Colonic mucosa (tissue), 4 donors: ENCODE measurements at places on chromosomes 7 and 10.

DNA sequence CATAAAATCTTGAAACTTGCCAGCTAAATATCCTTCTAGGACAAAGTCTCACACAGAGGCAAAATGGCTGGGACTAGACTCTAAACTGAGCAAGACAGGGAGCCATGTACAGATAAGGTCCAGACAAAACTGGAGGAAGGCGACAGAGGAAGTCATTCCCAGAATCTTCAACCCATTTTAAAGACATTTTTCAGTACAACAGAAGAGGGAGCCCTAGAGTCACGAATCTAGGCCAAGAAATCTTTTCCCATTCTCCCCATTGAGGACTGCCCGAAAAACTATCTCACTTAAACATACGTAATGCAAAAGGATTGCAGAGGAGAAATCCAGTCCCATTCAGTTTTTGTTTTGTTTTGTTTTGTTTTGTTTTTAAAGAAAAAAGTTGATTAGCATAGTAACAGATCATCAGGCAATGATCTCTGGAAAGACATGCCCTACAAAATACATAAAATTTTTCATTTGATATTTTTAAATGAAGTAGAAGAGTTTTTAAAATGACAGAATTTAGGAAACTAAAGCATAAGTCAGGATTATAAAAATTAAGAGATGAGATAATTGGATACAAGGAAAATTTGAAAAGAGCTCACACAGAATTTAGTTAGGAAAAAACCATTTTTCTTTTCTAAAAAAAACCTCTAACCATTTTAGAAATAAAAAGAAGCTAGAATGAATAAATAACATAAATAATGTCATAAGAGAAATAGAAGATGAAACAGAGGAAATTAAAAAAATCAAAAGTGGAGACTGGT, 16.9 kb upstream of the PRF1 start:
- no peak for DNase-seq

GRCh38 chr10:43437141-43437870, 395 bp downstream of the ZNF487 start:
- DNase-seq: no peak

DNA sequence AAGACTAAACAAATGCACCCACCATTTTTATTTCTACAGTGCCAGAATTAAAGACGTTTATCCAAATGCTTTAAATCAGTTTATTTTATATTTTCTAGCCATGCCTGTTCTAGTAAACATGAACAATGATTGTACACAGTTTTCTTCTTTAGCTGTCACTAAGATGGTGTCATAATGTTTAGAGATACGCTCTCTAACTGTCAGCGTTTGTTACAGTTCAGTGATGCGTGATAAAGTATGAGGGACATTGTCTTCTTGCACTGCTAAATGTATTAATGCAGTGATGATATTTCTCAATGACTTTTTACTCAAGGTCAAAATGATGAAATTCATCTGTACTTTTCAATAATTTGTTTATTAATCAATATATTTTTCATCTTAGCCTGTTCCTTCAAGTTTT, 513.6 kb downstream of the ATRNL1 start:
- DNase-seq: no peak

DNA sequence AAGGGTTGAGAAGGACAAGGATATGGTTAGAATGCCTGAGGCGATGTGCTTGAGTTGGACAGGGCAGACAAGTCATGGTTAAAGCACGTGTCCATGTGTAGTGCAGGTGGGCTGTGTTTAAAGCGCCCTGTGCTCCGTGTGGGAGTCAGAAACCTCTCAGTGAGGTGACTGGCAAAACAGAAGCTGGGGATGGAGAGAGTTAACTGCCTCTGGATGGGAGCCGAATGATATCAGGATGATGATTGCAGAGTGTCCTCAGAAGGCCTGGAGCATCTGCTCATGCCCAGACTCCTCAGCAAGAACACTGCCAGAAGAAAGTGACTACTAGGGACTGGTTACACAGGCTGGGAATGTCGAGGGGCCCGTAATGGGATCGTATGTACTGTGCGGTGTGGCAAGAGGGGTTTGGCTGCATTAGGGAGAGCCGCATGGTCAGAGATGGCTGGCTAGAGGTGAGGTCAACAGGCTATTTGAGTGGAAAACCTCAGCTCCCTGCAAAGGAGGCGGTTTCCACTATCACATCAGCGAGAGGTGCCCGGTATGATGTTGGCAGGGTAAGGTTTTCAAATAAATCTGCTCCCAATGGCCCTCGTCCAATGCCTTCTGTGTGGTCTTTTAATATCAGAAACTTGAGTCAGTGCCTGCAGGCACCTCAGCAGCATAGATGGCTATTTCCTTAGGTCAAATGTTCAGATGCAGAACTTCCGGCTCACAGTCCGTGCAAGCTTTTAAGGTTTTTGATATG, 26.1 kb upstream of the MRC1 start:
- no peak for DNase-seq

GRCh38 chr7:74306730-74307469, 17.7 kb downstream of the CLIP2 start:
- peak; percentile 38 for DNase-seq

GRCh38 chr7:18866359-18867036, 250.9 kb downstream of the TWIST1 start:
- peak; percentile 34 for DNase-seq

- DNase-seq: no peak
Measured at GRCh38 chr10:103803941-103804340, 51.4 kb downstream of the SH3PXD2A start.

GRCh38 chr10:22476601-22477321, 131.5 kb downstream of the SPAG6 start:
- no peak for DNase-seq

DNA sequence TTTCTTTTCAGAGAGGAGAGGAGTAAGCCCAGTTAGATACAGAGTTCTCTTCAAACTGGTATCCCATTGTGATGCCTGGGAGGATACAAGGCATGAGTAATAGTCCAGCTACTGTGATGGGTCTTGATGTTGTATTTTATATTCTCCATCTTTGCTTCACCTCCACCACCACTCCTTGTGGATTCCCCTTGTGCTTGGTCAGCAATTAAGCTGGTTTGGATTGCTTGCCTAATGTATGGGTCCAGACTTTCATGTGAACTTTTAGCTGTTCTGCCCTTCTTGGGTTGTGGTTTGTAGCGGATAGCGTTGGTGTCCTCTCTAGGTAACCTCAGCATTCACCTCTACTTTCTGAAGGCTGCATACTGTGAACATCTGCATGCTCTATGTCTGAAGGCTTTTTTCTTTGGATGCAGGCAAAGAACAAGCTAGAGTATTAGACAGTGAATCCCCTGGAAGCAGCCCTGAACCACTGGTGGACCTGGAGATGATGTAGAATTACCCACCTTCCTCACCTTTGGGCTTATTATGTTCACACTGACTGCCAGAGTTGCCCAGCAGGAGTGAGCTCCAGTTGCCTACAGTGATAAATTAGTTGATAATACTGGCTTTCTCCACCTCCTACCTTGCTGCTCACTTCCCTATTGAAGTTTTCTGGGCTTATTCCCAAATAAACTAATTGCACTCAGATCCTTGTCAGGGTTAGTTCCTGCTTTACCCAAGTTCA, 126.5 kb upstream of the MTPN start:
- no peak for DNase-seq

- DNase-seq: no peak
Measured at GRCh38 chr10:89471110-89471809, 56.9 kb downstream of the IFIT5 start.

GRCh38 chr7:139718859-139719258, 58.9 kb downstream of the HIPK2 start:
- DNase-seq: no peak

- DNase-seq: peak; percentile 73
Measured at GRCh38 chr10:116765648-116766081, 23.3 kb upstream of the HSPA12A start.

- no peak for DNase-seq
Measured at GRCh38 chr10:124903111-124903510, 38.8 kb upstream of the ZRANB1 start.

- no peak for DNase-seq
Measured at GRCh38 chr7:128431221-128431620, 21.4 kb upstream of the IMPDH1 start.

- DNase-seq: peak; percentile 66
Measured at GRCh38 chr10:79068203-79068561, 584 bp upstream of the ZMIZ1 start.

DNA sequence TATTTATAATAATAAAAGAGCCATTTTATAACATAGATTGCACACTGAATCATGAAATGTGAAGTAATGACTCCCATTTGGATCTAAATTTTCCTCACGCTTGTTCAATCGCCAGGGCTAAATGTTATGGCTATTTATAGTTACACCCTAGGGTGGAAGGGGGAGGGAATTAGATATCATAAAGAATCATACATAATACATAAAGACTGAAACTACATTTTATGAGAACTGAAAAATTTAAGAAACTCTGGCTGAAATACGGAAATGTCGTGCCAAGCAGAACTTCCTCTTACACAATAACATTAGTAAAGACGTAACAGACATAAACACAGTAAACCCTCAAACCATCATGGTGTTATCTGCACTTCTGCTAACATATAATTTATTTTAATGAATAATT, 327.5 kb upstream of the PHF14 start:
- no peak for DNase-seq

GRCh38 chr7:155594163-155594732, 47.9 kb upstream of the CNPY1 start:
- no peak for DNase-seq

GRCh38 chr7:77481615-77482014, 55.5 kb upstream of the PTPN12 start:
- peak; percentile 68 for DNase-seq

DNA sequence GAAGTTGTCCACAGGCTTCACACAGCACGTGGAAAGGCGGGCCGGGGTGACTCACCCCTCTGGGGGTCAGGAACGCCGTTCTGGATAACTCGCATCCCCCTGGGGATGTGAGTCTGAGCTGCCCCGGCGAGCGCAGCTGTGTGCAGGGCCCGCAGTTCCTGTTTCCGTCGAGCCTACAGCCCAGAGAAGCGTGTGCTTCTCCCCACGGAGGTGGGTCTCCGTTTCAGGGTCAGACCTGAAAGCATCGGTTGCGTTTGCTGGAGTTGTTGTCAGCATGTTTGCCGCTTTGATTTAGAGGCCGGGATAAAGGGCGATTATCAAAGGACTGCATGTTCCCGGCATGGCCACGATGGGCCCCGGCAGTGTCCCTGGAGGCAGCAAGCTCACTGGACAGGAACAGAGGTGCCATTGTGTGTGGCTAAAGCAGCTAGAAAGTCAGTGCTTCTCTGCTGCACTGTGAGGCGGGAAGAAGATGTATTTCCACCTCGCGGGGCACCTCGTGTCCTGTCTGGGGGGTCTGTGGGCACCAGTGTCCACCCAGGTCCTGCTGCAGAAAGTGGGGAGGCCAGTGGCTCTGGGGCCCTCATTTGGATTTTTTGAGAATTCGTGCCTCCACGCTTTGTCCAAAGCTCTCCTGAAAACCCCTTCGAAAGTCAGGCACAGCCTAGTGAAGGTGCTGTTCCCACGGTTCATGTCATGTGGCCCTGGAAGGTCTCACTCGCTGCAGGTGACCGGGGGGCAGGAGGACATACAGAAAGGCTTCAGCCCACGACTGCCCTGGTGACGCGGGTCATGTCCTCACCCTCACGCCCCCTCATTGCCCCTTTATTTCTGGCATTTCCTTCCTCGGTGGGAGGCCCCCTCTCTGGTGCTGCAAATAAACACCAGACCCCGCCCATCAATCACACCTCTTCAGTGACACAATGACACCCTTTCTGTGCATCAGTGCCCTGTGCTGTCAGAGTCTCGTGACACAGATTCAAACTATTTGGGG, 27.4 kb upstream of the GDI2 start:
- DNase-seq: no peak

GRCh38 chr10:87579563-87579962, 74.9 kb downstream of the MINPP1 start:
- no peak for DNase-seq

DNA sequence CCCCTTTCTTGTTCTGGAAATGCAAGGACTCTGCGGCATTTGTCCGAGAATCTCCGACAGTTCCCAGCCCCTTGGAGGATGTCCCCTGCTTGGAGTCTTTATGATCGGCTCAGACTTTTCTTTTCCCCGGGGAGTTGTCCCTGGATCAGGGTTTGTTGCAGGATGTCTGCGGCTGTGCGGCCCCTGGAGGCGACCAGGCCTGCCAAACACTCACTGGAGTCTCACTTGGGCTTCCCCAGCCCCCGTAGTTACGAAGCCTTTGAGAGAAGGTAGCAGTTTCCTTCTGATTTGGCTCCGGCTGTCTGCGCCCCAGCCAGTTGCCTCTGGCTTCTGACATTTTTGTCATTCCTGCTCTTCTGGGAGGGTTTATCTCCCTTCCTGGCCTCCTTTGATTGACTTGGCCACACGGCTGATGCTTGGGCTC, 16.1 kb downstream of the COL26A1 start:
- DNase-seq: no peak

GRCh38 chr7:151795168-151795811, 81.6 kb downstream of the PRKAG2 start:
- DNase-seq: no peak

DNA sequence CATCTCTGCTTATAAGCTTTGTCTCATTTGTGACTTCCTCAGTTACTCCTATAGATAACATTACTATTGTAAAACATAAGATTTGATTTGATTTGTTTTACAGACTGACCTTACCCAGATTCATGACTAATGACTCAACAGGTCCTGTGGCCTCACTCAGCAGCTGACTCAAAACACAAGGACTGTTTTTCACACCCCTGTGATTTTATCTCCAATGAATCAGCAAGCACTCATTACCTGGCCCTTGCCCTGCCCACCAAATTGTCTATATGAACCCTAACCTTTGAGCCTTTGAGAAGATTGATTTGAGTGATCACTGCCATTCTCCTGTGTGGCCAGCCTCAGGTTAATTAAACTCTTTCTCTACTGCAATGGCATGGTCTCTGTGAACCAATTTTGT, 1064.6 kb upstream of the LRRTM3 start:
- no peak for DNase-seq

DNA sequence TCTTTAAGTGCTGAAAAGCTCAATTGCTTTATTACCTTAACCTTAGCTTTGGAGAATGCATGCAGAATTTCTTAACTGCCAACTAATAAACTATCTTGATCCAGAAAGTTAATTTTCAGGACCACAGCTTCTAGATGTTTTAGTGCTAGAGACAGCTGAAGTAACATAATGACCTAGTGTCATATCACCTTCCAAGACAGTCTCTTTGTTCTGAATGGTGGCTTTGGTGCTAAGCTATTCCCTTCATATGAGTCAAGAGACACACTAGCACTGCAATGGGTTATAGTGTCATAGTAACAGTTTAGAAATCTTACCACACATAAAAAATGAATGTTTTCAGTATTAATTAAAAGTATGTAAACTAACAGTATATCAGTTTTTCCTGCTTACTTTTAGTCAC, 115.4 kb upstream of the LRRN3 start:
- DNase-seq: no peak

GRCh38 chr10:131553581-131553980, 242.1 kb upstream of the TCERG1L start:
- DNase-seq: no peak

DNA sequence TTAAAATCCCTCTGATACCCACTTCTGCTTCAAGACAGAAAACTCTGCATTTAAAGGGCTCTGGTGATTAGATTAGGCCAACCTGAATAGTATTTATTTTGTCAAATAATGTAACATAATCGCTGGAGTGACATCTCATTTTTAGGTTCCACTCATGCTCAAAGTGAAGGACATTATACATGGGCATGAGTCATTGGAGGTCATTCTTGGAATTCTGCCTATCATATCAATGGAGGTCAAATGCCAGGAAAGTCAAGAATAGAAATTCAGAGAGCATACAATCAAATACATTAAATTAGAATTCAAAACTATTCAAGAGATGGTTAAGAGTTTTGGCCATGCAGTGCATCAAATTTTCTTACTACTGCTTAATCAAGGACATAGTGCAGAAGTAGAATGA, 50.8 kb upstream of the PRSS1 start:
- DNase-seq: no peak

GRCh38 chr10:61136139-61136538, 192.2 kb upstream of the RHOBTB1 start:
- DNase-seq: no peak
